Hepatic stellate cell (primary cell): ENCODE measurements at places on chromosomes 4 and X.
A peak's percentile ranks its signal among the peaks of the same experiment; 100 is the strongest.

DNA sequence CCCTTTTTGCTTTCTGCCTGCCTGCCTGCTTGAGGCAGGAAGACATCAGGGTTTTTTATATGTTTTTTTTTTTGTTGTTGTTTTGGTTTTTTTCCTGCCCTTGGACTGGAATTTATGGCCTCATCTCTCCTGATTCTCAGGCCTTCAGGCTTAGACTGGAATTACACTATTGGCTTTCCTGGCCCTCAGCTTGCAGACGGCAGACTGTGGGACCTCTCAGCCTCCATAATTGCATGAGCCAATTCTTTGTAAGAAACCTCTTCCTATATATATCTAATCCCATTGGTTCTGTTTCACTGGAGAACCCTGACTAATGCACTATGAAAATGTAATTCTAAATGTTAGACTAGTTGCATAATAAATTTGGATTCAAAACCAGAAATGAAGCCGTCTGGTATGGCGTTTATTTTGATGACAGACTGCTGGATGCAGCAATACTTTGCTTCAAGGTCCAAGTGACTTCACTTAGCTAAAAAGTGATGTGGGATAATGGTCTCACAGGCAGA is 59.0 kb downstream of the SEL1L3 start:
- no peak for DNase-seq

- DNase-seq = no peak
These were observed 40.7 kb upstream of the ANK2 start for GRCh38 chr4:113008716-113009115.

DNA sequence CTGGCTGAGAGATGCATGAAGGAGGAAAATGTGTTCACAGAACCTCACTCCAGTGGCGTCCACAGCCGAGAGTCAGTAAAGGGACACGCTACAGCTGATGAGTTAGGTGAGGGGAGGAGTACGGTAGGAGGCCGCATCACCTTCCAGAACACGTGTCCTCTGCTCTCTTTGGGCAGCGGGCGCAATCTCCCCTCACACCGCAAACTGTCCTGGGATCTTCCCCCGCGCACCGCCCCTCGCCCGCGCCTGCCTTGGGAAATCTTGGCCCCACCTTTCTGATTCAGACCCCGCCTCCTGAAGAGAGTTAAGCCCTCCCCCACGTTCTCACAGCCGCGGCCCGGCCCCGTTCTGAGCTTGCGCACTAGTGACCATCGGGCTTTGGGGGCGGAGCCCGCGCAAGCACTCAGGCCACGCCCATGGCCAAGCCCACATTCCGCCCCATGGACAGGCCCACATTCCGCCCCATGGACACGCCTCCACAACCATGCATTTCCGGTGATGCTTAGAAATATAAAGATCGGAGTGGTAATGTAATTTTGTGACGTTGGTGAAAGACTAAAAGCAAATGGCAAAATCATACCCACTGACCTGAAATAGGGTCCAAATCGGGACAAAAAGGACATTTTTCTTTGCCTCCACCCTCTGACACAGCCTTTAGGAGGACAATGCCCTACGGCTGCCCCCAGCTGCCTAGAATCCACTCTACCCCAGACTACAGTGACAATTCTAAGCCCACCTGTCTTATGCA is 13.3 kb downstream of the SMIM10 start:
- DNase-seq = peak; percentile 79

DNA sequence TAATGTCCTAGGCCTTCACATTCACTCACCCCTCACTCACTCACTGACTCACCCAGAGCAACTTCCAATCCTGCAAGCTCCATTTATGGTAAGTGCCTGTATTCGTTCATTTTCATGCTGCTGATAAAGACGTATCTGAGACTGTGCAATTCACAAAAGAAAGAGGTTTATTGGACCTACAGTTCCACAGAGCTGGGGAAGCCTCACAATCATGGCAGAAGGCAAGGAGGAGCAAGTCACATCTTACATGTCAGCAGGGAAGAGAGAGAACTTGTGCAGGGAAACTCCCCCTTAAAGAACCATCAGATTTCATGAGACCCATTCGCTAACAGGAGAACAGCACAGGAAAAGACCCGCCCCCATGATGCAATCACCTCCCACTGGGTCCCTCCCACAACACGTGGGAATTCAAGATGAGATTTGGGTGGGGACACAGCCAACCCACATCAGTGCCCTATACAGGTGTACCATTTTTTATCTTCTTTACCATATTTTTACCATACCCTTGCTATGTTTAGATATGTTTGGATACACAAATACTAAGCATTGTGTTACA is 18.2 kb upstream of the TLR1 start:
- DNase-seq = no peak

- DNase-seq = peak; percentile 5
These were observed 34.8 kb downstream of the PLAC1 start for GRCh38 chrX:134623293-134624045.

DNA sequence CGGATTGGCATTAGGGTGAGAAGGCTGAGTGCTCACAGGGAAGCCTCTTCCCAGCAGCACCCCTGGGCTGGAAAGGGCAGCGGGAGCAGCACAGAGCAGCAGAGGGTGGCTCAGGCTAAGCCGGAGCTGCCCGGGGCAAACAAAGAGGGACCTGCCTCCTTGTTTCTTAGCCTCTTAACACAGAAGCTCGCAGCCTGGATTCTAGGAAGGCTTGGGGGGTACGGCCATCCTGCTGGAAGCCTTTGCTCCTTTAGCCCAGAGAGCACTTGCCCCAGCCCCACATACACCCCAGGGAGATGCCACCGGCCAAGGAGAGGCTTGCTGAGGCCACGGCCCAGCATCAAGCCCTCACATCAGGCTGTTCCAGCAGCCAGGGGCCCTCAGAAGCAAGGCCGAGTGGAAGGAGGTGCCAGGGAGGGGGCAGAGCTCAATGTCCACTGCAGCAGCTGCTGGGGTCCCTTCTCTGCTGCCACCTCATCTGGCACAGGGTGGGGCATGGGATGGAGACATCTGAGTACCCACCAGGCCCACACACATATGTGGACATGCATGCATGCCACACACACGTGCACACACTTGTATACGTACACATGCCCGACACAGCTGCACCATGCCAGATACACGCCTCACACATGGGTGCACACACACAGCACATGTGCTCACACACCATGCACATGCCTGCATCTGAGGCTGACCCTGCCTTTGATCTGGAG is 20.3 kb upstream of the SPON2 start:
- DNase-seq = no peak
